GM23248 (cell line): ENCODE measurements at places on chromosomes 4 and X. TPM values are rescaled to one million over a fixed set of nuclear protein-coding genes. Genes with fewer than 3 reads are reported as not detected.
A peak's percentile ranks its signal among the peaks of the same experiment; 100 is the strongest.

The OFD1 gene
- 9.6 and 10.4 TPM in 2 replicates for polyA plus RNA-seq

The SSX4B gene
- not detected in 2 replicates for polyA plus RNA-seq

The GLRA3 gene
- polyA plus RNA-seq, result not detected in 2 replicates

The CSAG3 gene
- not detected in 2 replicates for polyA plus RNA-seq

The DCX gene
- not detected in 2 replicates for polyA plus RNA-seq

The FAT1 gene
- polyA plus RNA-seq, result 53.3 and 54.0 TPM in 2 replicates

The PLP1 gene
- 0.29 and 0.53 TPM in 2 replicates for polyA plus RNA-seq

The TMSB15A gene
- 2.8 and 3.0 TPM in 2 replicates for polyA plus RNA-seq

The PCDH7 gene
- 0.15 and 0.24 TPM in 2 replicates for polyA plus RNA-seq

The GPRIN3 gene
- 0.01 and 0.05 TPM in 2 replicates for polyA plus RNA-seq

The ATP1B4 gene
- polyA plus RNA-seq, result not detected in 2 replicates

The PNMA3 gene
- polyA plus RNA-seq, result not detected in 2 replicates

DNA sequence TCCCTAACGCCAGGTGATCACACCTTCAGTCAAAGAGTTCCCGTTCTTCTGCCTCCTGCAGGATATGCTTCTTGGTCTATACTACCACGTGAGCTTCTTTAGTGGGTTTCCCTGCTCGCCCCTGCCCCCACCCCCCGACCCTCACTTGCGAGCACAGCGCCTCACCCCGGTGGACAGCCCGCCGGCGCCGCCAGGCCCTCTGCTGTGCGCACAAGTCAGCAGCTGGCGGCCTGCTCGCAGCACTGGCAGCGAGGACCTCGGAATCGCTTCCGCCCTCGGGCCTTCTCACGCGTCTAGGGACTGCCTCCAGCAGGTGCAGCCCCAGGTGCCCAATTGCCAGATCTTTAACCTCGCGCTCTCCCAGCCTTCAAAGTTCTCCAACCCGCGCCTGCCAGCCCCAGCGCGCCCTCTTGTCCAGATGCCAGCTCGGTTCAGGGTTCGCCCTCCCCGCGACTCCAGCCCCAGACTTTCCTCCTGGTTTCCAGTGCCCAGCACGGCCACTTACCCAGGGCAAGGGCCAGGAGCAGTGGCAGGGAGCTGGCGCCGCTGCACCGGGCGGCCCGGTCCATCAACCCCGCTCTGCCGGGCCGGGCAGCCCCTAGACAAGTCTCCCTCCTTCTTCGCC, 454 bp downstream of the BTC start:
- peak; percentile 48 for DNase-seq

GRCh38 chrX:39437670-39438441, 636.6 kb downstream of the MID1IP1 start:
- DNase-seq, result no peak

DNA sequence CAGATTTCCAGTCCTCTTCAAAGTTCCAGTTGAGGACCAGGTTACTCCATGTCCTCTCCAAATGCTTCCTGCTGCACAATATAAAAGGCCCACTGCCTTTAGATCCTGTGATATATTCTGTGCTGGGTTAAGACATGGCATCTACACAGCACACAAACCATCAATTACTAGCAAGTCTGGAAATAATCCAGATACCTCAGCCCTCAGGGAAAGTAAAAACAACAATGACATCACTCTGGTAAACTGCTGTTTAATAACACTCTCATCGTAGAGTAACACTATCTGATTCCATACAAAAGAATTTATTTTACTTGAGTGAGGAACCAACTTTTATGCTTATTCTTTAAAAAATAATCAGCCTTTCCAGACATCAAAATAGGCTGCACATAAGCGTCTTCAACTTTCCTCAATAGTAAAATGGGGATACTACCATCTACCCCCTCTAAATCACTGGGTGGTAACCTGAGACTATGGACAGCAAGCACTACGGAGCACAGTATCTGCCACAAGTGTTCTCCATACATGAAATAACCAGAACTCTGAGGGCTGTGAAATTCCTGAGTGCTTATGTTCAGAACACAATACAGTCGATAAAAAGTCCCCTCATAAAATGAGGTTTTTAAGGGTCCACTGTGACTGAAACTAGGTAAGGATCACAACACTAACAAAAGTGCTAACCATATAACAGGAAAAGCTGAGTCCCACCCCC, 53.4 kb downstream of the ABCG2 start:
- DNase-seq, result peak; percentile 72

- DNase-seq, result no peak
Observed at GRCh38 chr4:41323706-41324105, 67.0 kb downstream of the UCHL1 start.

- no peak for DNase-seq
Observed at GRCh38 chr4:113409181-113409580, 352.4 kb downstream of the CAMK2D start.

GRCh38 chrX:68694435-68695205, 47.2 kb downstream of the STARD8 start:
- peak; percentile 45 for DNase-seq

- no peak for DNase-seq
Observed at GRCh38 chr4:1045193-1045594, 33.8 kb downstream of the FGFRL1 start.

- DNase-seq, result no peak
Observed at GRCh38 chr4:84730375-84730774, 147.4 kb downstream of the CDS1 start.

GRCh38 chr4:8765631-8766590, 105.7 kb downstream of the HMX1 start:
- no peak for DNase-seq

GRCh38 chr4:183129675-183130074, 30.6 kb downstream of the WWC2 start:
- DNase-seq, result no peak

DNA sequence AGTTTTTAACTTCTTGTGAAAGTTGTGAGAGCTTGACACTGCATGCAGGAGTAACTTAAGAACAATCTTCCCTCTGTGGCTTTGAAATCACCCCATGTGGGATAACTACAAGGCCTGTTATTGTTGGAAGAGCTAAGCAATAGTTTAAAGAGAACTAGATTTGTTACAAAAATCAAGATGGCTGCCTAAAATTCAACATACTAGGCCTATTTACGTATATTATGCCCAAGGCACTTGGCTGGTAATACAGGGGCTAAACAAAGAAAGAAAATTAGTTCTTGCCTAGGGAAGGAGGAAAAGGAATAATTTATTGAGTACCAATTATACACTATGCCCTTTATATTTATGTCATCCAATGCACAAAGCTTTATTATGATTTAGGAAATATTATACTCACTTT, 36.1 kb downstream of the DMD start:
- DNase-seq, result no peak

DNA sequence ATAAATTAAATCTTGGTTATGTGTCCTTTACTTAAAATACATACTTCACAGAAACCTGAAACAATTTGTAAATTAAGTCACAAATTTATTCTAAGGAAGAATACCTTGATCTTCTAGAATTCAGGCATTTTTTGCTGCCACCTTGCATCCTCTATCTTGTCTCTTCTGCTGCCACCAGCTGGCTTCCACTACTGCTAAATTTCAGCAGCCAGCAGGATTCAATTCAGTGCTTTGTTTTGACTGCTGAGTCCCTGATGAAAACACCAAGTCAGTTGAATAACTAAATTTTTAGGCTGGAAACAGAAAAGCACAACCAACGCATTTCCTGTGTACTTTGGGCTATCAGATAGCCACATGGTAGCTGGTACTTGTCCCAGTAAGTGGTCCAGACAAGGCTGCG, 2.4 kb upstream of the MBTPS2 start:
- no peak for DNase-seq

DNA sequence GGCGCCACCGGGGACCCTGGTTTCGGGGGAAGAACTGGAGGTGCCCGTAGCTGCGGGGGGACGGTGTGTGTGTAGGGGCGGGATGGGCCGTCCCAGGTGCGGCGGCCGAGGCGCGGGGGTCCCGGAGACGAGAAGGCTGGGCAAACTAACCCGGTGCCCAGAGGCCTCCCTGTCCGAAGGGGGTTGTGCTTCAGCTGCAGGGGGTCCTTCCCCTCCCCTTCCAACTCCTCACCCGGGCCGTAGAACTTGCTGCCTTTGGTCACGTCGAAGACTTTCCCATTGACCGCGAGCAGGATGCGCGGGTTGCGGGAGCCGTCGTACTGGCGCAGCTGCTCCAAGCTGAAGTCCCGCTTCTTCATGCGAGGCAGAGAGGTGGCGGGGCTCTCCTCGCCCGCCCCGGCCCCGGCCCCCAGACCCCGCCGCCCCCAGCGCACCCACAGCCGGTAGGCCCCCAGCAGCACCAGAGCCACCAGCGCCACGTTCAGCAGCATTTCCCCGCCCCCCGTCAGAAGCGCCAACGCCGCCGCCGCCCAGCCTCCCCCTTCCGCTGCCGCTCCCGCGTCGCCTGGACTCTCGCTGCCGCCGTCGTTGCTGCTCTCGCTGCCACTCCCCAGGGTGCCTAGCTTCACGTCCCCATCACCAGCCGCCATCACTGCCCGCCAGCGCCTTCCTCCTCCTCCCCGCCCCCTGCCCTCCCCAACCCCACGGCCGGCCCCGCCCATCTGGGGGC, at the start of gene PGRMC2:
TSS of gene PGRMC2 (minus strand) at position 673 of the 730 bp plus-strand sequence. CDS start at position 650, 23 bp downstream.
- DNase-seq, result peak; percentile 68

DNA sequence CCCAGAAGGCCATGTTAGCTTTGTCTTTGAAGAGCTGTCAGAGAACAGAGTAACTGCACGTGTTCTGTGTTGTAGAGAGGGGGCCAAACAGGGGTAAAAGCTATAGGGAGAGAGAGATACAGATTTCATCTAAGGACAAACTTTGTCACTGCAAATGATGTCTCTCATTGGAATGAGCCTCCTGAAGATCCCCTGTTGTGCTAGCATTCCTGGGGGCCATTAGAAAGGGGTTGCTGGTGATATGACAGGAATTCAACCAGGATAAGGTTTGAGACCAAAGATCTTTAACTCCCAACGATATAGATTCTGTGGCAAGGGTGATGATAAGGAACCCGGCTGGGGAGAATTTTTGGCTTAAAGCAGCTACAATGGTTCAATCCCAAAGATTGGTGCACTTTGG, 16.8 kb downstream of the MID1 start:
- no peak for DNase-seq

- no peak for DNase-seq
Observed at GRCh38 chrX:17617806-17618205, 119.5 kb upstream of the SCML1 start.

GRCh38 chrX:39665830-39666518, 431.8 kb downstream of the BCOR start:
- peak; percentile 63 for DNase-seq

- no peak for DNase-seq
Observed at GRCh38 chr4:8907596-8908205, 36.1 kb upstream of the HMX1 start.

- no peak for DNase-seq
Observed at GRCh38 chrX:113747274-113747973, 836.5 kb upstream of the HTR2C start.

- DNase-seq, result peak; percentile 20
Observed at GRCh38 chr4:71607780-71608677, 175.8 kb downstream of the GC start.
